ENCODE measurements at places on chromosomes 2 and 18.

DNA sequence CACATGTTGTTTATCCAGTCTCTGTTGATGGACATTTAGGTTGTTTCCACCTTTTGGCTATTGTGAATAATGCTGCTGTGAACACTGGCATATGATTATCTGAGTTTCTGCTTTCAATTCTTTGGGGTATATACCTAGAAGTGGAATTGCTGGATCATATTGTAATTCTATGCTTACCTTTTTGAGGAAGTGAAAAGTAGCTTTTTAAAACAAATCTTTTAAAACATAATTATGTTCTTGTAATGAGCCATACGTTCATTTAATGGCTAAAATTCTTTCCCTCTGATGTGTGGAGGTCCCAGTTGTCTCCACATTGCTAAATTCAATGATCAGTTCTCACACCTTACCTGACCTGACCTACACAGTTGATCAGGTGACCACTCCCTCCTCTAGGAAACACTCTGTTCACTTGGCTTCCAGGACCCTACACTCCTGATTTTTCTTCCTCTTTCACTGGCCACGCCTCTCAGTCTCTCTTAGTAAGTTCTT lies 27.8 kb upstream of the SERTAD2 start:
- no peak for DNase-seq

DNA sequence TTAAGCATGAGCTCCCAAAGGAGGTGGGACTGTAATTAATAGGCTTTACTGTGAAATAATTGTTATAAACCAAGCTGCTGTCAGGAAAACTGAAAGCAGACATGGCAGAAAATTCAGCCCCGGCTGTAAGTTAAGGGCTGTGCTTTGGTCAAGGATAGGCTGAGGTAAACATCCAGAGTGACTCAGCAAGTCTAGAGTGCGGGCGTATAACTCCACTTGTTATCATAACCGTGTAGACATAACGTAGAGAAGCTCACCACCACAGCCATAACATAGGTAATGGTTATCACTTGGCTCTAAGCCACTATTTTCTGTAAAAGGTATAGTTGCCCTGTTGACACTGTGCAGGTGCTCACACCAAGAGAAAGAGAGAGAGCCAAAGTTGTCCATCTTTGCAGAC lies 316.8 kb downstream of the DCDC2C start:
- no peak for DNase-seq

DNA sequence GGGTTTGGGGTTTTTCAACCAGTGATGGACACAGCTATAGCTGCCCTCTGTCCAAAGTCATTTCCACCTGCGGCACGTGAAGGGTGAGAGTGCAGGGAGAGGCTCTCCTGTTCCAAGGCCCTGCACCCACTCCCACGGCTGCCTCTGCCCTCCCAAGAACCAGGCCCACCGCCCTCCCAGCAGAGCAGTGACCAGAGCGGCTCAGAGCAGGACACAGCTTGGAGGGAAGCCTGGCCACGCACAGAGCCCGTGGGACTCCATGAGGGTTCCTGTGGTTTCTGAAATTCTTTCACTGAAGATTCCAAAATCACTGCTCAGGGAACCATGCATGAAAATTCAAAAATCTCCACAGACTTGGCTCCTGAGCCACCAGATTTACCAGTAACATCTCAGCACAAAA lies 67.3 kb upstream of the SALL3 start:
- DNase-seq = no peak

- DNase-seq = no peak
Measured at GRCh38 chr18:29160170-29160569, 983.2 kb upstream of the CDH2 start.

DNA sequence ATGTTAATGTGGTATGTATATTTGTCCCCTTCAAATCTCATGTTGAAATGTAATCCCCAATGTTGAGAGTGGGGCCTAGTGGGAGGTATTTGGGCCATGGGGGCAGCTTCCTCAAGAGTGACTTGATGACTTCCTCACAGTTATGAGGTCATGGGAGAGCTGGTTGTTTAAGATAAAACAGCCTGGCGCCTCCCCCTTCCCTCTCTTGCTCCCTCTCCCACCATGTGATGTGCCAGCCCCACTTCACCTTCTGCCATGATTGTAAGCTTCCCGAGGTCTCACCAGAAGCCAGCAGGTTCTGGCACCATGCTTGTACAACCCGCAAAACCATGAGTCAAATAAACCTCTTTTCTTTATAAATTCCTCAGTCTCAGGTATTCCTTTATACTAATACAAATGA lies 258.3 kb upstream of the POU3F3 start:
- DNase-seq = no peak

GRCh38 chr2:120791962-120792297 lies 56.3 kb downstream of the GLI2 start:
- no peak for DNase-seq

DNA sequence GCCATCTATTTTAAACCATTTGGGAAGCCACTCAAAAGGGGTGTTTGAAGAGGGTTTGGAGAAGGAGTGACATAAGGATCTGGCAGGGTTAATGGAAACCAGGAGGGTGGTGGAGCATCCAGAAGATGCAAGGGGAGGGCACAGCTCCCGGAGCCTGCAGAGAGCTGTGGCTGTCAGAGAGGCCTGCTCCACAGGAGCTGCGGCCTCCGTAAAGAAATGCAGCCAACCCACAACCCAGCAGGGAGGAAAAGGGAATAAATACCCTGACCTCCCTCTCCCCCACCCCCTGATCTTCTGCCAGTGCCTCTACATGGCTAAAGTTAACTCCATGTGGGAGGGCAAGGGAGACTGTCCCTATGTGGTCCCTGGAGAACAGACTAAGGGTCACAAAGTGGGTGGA lies 567.1 kb upstream of the POU3F3 start:
- no peak for DNase-seq

- DNase-seq = no peak
Measured at GRCh38 chr18:13726972-13727331, 479 bp downstream of the RNMT start.

DNA sequence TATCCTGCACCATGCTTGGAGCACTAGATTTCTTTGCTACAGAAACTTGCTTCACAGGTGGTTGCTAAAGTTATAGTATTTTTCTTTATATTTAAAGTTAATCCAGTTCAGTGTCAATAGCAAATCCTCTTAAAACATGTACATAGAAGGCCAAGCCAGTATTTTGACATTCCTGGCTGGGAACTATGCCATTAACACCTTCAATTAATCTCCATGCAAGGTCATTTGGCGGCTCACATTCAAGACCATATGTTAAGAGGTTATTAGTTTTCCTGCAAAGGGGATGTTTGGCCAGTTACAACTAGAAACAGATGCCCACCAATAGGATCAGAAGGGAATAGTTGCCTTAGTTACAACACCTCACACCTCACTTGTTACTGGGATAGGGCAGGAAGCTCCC lies 261.3 kb upstream of the MEIS1 start:
- DNase-seq = no peak

- no peak for DNase-seq
Measured at GRCh38 chr2:128320192-128320905, 1.7 kb upstream of the HS6ST1 start.

- DNase-seq = no peak
Measured at GRCh38 chr18:38174173-38174572, 608.6 kb upstream of the CELF4 start.

GRCh38 chr18:22385718-22386117 lies 32.0 kb downstream of the CTAGE1 start:
- DNase-seq = no peak

GRCh38 chr2:233892793-233893192 lies 24.4 kb upstream of the TRPM8 start:
- DNase-seq = no peak

DNA sequence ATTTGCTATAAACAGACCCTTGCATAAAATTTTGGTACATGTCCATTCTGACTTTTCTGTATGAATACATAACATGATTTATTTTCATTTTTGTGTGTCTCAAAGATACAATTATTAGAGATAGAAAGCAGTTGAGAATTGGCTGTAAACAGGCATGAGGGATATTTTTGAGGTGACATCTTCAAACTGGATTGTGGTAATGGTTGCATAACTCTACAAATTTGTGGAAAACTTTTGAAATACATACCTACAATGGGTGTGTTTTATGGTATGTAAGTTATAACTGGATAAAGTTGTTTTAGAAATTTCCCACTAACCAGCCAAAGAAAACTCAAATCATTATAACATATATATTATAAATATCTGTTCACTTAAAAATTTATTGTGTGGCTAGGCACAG lies 39.6 kb downstream of the GREB1L start:
- DNase-seq = no peak

DNA sequence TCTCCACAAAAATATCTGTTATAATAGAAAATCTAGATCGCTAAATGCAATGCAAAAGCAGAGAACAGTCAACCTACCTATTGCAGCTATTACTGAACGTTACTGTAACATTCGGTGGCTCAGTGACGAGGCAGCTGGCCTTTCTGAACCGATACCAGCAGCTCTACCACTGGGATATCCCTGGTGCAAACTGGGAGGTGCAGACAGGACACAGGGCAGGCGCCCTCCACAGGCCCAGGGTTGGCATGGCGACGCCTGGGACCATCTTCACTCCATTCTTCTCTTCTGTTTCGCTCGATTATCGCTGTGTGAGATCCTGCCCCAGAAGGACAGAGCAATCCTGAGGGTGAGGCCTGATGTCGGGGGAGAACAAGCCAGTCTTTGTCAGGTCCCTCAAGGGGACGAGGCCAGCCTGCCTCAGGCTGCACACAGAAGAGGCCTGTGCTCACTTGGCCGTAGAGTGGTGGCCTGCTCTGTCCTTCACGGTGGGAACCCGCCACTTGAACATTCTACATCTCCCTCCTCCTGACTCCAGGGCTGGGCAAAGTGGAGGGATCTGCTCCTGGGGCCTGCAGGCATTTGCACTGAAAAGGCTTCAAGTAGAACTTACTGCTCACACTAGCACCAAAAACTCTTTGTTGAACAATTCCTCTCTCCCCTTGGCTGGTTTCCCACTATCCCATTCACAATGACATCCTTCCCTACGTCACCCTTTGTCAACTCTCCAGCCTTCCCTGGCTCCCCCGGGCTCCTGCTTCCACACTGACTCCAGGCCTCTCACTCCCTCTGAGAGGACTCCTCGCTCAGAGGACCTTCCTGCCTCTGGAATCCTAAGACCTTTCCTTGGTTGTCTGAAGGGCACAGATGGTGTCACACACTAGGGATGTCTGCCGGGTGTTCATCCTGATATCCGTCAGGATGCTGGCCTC lies 49.7 kb downstream of the CYRIA start:
- no peak for DNase-seq

DNA sequence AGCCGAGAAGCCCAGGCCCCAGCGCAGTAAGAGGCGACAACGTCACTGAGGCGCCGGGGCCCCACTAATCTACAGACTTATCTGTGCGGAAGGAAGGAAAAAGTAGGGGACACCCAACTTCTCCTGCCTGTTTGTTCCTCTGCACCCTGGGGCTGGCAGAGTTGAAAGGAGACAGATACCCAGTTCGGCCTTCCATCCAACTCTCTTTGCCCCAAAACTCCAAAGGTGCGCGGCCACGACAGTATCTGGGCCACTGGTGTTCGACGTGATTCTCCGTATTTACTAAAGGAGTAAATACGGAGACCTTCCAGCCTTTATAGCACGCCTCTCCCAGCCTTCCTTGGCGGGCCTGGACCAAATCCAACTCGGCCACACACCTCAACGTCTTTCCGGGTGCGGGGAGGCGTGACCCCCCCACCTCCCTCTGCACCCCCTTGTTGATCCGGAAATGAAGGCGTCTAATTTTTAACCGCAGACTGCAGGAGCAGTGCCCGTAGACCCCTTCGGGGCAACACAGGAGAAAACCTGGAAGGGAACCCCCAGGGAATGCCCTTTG lies 1.6 kb downstream of the SMAD7 start:
- no peak for DNase-seq

DNA sequence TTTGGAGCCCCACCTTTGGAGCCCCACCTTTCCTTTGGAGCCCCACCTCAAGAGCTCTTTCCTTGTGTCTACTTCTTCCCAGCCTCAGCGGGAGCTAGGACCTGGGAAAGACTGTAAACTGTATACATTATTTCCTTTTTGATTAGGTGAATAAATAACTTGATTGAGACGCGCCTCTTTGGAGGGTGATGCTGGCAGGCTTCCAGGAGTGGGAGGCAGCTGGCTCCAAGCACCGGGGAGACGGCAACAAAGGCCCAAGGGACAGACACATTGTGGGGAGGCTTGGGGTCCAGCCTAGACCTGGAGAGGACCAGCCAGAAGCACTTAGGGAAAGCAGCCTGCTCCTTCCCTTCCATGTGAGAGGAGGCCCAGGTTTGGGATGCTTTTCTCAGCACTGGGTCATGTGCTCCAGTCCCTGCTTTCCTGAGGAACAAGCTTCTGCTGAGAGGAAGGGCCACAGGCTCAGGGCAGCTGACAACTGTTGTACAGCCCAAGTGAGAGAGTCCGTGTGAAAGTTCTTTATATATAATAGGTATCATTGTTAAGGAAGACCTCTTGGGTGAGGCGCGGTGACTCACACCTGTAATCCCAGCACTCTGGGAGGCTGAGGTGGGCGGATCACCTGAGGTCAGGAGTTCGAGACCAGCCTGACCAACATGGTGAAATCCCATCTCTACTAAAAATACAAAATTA lies 297.2 kb upstream of the SLC14A2 start:
- no peak for DNase-seq

DNA sequence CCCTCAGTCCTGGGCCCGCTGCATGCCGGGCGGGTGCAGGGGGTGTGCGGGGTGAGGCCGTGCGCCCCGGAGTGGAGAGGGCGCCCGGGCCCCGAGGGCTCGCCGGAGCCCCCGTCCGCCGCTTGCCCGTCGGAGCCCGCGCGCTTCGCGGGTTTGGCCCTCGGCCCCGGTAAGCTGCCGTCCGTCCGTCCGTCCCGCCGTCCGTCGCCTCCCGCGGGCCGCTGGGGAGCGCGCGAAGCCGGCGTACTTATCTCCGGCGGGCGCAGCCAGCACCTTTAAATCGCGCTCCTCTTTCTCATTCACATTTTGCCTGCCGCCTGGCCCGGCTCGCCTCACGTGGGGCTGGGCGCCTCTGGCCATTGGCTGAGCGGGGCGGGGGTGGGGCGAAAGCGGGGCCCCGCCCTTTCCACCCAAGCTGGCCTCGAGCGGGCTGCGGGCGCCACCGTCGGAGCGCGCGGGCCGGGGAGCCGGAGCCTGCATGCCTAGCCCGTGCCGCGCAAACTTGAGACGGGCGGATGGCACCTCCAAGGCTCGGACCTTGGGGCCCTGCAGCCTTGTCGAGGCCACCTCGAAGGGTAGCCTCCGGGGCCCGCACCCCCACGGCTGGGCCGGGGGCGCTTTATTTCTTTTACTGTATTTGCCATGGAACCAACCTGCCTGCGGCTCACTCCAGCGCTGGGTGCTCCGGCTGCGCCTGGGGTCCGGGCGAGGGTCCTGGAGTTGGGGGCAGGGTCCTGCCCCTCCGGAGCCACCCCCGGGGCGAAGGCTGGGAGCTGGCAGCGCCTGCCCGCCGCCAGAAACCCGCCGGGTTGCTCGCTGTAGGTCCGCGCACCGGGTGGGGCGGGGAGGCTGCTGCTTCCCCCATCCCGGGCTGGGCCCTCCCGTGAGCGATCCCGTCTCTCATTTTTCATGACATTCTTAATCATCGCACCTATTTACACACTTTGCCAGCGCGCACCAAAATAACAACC lies at the start of gene GBX2:
GBX2 (minus strand) TSS at position 277 of the 971 bp plus-strand sequence. CDS start 415 bp downstream, outside the sequence.
- no peak for DNase-seq

GRCh38 chr2:239495791-239496233 lies 95.0 kb upstream of the HDAC4 start:
- DNase-seq = no peak

- no peak for DNase-seq
Measured at GRCh38 chr2:224865016-224865415, 148.9 kb upstream of the CCDC195 start.

Data from activated CD8-positive, alpha-beta memory T cell treated with anti-CD3 and anti-CD28 coated beads for 4 hours (primary cell).